ENCODE measurements at places on chromosomes 12 and 14. TPM values are rescaled to one million over a fixed set of nuclear protein-coding genes. Genes with fewer than 3 reads are reported as not detected.

Gene ZBTB42
- total RNA-seq: 1.3 TPM

Gene CLEC2A
- total RNA-seq: not detected

Gene NYNRIN
- not detected for total RNA-seq

Gene TCL1B
- total RNA-seq: not detected

Gene ENDOU
- not detected for total RNA-seq

Gene CLEC6A
- total RNA-seq: not detected

Gene IFI27
- total RNA-seq: 1.7 TPM

Gene PPP4R4
- total RNA-seq: not detected

Gene PPP1R1A
- total RNA-seq: not detected

Gene ZNF384
- total RNA-seq: 90.0 TPM

Gene LRRC10
- not detected for total RNA-seq

Gene DAD1
- total RNA-seq: 221 TPM

Gene SLC2A13
- total RNA-seq: 6.8 TPM

Gene GARIN6
- not detected for total RNA-seq

Gene LALBA
- total RNA-seq: not detected

Gene POTEM
- not detected for total RNA-seq

Gene SLC6A13
- total RNA-seq: 1.9 TPM

Gene FOXG1
- total RNA-seq: not detected
